ENCODE measurements at places on chromosomes 3 and 15.

DNA sequence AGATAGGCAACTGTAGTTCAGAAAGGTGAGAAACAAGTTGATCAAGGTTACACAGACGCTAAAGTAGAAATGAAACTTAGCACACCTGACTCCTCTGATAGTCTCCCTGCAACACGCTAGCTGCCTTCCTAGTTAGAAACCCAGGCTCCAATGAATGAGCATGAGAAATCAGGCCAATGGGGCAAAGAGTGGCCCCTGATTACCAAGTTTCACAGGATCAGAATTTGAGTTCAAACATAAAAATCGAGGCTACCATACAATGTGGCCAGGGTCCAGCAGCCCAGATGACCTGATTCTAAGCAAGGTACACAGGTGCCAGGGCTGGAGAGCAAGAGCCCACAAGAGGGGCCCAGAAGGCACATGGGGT, 7.7 kb downstream of the PLD1 start:
- DNase-seq: no peak

- no peak for DNase-seq
These were observed 183.8 kb upstream of the THRB start for GRCh38 chr3:24678421-24678865.

DNA sequence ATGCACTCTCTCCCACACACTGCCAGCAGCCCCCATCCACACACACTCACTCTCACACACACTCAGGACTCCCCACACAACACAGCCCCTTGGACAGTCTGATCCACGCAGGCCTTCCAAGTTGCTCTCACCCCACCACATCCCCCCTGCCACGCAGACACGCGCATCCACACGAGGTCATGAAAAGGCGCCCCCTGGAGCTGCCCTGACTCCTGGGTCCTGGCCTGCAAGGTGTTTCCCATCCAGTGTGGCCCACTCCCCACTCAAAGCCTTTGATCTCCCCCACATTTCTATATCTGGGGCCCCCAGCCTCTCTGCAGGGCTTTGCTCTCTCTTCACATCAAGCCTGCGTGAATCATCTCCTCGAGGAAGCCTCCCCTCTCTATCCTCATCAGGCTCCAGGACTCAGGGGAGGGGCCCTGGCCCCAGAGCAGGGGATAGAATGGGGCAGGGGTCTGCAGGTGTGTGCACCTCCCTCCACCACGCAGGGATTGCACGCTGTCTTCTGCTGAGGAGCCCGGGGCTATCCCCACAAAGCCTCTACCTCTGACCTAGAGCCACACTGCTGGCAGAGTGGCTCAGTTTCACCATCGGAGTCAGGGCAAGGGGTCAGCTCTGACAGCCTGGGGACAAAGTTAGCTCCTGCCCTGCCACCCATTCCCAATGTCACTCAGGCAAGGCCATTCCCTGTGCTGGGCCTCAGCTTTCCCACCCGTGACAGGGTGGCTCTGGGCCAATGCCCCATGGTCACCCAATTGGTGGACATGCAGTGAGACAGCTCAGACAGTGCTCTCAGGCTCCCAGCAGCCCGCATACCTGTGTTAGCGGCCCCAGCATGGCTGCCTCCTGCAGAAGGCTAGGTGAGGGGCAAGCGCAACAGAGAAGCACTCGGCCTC, 6.4 kb downstream of the MYL3 start:
- DNase-seq: no peak

- DNase-seq: no peak
These were observed 70.8 kb downstream of the GPR156 start for GRCh38 chr3:120214176-120214575.

DNA sequence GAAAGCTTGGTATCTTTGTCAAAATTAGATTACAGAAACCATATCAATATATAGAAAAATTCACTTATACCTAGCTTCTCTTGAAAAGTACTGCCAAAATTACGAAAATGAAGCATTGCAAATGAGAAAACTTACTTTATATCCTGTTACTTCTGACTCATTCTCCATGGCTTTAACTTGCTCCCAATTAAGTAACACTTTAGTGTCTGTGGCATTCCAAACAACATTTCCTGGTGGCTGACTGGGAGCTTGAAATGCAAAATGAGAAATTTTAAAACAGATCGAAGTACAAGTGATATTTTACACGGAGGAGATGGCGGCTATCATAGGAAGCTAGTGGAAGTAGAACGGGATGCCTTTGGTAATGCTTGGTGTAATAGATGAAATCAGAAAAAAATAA, 347.3 kb downstream of the CNTN3 start:
- DNase-seq: no peak

DNA sequence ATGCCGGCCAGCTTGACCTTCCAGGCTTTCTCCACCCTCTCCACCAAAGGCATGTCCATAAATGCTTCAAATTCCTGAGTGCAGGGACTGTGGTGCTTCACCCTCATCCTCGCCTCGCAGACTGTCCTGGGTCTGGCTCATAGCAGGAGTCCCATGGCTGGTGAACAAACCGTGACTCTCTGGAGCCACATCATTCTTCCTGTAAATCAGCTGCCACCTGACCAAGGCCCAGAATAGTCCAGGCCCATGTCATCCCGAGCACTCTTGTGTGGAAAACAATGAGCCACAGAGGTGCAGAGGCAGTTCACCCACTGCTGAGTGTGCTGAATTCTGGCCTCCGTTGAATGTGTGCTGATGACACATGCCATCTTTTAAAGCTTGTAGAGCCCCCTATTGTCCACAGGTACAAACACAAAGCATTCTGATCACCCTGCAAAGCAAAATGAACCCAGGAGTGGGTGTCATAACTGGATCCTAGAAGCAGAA, 68.6 kb downstream of the ABHD5 start:
- DNase-seq: no peak

- DNase-seq: no peak
These were observed 74.7 kb upstream of the C15orf39 start for GRCh38 chr15:75126864-75127580.

DNA sequence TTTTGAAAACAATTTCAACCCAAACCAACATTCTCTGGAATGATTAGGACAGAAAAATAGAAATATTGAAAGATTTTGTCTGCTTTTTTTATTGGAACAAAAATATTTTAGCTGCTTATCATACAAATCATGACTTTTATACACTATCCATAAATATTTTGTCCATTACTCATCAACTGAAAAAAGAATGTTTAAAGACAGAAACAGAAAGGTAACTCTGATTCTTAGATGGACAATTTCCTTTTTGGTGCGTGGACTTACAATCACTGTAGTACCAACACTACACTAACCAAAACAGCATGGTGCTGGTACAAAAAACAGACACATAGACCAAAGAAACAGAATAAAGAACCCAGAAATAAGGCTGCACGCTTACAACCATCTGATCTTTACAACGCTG, 582.8 kb upstream of the CCDC54 start:
- DNase-seq: no peak

- no peak for DNase-seq
These were observed 23.9 kb downstream of the LINGO1 start for GRCh38 chr15:77608774-77609173.

GRCh38 chr15:29799859-29800258, 22.4 kb downstream of the TJP1 start:
- DNase-seq: no peak

- DNase-seq: no peak
These were observed 6.3 kb upstream of the SNRPN start for GRCh38 chr15:24948495-24948894.

DNA sequence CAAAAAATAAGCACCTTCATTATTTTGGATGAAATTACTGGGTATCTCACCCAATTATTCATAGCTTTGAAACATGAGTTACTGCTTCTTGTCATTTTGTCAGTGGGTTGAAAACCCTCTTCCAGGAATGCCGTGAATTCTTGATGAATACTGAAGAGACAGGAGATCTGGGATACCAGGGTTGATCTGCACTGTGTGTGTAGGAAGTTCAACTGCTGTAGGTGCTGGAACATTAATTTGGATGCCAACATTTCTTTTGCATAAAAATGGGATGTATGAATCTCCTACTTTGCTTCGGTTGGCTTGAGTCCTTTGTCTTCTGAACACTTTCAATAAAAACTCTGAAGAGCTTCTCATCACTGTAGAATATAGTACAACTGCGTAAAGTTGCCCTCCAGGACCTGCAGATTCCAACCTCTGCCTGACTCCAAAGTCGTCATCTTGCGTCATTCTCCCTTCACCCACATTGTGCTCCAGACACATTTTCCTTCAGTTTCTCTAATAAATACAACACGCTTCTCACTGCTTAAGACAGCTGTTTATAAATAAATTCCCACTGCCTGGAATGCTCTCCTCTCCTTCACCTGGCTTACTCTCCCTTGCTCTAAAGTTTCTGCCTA, 312.7 kb upstream of the TGFBR2 start:
- DNase-seq: no peak

- no peak for DNase-seq
These were observed 47.6 kb upstream of the TSEN2 start for GRCh38 chr3:12436514-12437220.

- no peak for DNase-seq
These were observed 20.5 kb downstream of the MYO1E start for GRCh38 chr15:59352189-59352588.

- DNase-seq: no peak
These were observed 17.1 kb downstream of the KLF15 start for GRCh38 chr3:126340081-126340511.

- DNase-seq: no peak
These were observed 418.8 kb upstream of the ALCAM start for GRCh38 chr3:104947943-104948342.

- DNase-seq: no peak
These were observed 118.2 kb upstream of the STRIT1 start for GRCh38 chr3:155411500-155412223.

DNA sequence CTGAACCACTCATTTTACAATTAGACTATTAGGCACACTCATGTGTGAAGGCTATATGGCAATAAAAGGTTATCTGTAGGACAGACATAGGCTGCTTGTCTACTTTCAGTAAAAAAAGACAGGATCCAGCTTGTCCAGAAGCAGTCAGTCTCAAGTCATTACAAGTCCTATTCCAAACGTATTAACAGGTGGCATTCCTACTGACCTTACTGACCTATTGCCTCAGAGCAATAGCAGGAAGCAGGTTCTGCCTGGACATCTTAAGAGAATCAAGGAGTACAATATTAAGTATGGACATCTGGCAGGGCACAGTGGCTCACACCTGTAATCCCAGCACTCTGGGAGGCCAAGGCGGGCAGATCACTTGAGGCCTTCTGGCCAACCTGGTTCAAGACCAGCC, 7.0 kb downstream of the CMTM6 start:
- no peak for DNase-seq

GRCh38 chr15:73231661-73232419, 136.9 kb downstream of the HCN4 start:
- DNase-seq: no peak

GRCh38 chr3:143283432-143284128, 164.0 kb downstream of the CHST2 start:
- no peak for DNase-seq

DNA sequence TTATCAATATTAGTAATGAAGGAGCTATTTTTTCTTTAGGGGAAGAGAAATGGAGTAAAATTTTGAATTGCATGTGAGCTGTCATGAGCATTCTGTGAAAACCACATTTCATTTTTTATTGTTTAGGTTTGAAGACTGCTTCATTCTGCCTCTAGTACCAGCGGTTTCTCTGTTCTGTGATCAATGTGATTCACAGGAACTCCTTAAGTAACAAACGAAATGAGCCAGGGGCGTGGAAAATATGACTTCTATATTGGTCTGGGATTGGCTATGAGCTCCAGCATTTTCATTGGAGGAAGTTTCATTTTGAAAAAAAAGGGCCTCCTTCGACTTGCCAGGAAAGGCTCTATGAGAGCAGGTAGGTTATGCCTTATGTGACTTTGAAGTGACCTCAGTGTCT, 13.0 kb downstream of the NIPA2 start:
- no peak for DNase-seq

GRCh38 chr15:88681610-88682221, 42.9 kb downstream of the ISG20 start:
- no peak for DNase-seq

GRCh38 chr3:48429960-48430707, at the start of gene PLXNB1:
PLXNB1 (minus strand) TSS chr3:48430086; CDS start chr3:48424611, 5,475 bp downstream.
- no peak for DNase-seq

DNA sequence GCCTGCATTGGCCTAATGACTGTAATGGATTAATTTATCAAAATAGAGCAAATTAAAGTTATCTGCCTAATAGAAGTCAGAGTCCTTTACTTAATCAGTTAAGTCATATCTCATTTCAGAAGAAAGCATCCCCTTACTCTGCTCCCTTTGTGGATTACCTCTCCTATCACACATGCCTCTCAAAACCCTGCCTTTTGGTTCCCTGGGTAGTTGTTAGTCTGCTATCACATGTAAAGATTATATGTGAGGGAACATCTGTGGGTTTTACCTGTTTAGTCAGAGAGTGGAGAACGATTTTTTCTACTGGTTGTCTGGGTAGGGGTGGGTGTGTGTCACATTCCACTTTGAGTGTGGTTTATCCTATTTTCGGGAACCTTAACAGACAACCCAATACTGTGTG, 16.4 kb downstream of the UBE2E2 start:
- no peak for DNase-seq

- DNase-seq: no peak
These were observed 50.7 kb downstream of the FAM43A start for GRCh38 chr3:194736277-194736895.

- no peak for DNase-seq
These were observed 108.7 kb upstream of the ALDH1A3 start for GRCh38 chr15:100770661-100771584.

Data from stimulated activated CD8-positive, alpha-beta memory T cell treated with anti-CD3 and anti-CD28 coated beads, Interleukin-7, amount 100 ng/mL, for 1 hour (primary cell).